ENCODE measurements at places on chromosomes 7 and 10.

DNA sequence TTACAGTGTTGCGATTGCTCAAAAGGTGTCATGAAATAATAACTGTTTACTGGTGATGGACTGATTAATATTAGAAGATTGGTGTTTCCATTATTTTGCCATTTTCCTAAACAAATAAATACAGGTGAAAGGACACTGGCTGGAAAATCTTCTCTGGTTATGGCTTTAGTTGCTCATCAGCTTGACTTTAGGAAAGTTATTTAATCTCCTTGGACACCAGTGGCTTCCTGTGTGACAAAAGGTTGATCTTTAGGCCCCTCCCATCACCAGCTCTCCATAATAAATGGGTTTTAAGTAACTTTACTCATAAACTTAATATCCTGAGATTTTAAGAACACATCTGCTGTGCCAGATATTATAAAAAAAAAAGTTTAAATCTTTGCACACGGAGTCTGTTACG is 737 bp downstream of the CABCOCO1 start:
- no peak for DNase-seq

DNA sequence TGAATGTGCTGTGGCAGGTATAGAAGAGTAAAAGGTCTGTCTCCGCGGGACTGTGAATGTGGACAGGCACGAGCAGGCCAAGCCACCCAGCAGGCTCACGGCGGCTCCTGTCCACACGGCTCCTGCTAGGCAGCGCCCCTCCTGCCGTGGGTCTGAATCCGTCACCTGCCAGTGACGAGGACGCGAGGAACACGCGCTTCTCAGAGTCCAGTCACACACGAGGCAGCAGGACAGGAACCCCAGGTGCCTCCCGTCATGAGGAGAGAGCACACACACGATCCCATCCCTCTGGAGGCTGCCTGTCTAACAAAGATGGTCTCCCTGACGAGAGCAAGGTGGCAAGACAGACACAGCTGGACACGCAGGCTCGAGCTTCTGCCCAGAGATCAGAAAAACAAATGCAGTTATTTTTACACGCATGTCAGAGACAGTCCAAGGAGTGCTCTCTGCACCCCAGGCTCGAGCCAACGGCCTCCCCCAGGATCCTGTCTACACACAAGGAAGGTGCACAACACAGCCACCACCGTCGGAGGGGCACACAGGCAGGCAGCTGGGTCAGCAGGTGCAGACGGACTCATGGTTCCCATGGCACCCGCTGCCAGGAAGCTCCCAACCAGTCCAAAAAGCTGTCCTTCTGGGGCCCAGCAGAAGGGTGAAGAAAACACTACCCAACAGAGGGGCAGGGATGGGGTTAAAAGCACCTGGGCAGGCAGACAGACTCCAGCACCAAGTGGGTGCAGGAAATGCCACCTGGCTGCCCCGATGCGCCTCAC is 103.2 kb downstream of the MAD1L1 start:
- no peak for DNase-seq

GRCh38 chr10:88938039-88938438 is 14.5 kb downstream of the ACTA2 start:
- no peak for DNase-seq

DNA sequence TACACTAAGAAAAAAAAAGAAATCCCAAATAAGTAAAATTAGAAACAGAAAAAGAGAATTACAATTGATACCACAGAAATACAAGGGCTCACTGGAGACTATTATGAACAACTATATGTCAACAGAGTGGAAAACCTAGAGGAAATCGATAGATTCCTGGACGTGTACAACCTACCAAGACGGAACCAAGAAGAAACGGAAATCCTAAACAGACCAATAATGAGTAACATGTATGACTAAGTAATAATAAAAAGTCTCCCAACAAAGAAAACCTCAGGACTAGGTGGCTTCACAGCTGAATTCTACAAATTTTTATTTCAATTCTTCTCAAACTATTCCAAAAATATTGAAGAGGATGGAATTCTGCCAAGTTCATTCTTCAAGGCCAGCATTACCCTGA is 13.9 kb downstream of the DIP2C start:
- DNase-seq, result no peak

GRCh38 chr10:98433371-98433770 is 13.4 kb downstream of the HPS1 start:
- no peak for DNase-seq

DNA sequence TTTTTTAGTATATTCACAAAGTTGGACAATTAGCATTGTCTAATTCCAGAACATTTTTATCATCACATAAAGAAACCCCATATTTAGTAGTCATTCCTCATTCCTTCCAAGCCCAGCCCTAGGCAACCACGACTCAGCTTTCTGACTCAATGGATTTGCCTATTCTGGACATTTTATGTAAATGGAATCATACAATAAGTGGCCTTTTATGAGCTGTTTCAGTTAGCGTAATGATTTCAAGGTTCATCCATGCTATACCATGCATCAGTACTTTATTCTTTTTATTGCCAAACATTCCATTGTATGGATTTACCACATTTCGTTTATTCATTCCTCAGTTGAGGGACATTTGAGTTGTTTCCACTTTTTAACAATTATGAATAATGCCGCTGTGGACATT is 249.2 kb downstream of the DYNC1I1 start:
- DNase-seq, result no peak

DNA sequence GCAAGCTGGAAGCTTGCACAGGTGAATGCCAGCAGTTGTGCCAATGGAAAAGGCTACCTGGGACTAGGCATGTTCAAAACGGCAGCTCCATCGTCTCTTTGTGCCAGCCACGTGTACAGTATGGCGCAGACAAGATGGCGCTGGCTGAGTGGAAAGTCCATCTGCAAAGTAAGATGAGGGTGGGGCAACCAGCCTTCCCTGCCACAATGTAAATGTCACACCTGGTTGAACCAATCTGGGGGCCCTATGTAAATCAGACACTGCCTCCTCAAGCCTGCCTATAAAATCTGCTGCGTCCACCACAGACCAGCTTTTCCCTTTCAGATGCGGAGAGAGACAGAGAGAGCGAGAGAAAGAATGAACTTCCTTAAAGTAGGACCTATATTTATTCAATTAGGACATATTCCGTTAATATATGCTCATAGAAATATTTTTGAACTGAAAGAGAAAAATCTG is 18.5 kb upstream of the C7orf33 start:
- no peak for DNase-seq

- no peak for DNase-seq
These were observed 58.0 kb downstream of the ESYT2 start for GRCh38 chr7:158771213-158771834.

DNA sequence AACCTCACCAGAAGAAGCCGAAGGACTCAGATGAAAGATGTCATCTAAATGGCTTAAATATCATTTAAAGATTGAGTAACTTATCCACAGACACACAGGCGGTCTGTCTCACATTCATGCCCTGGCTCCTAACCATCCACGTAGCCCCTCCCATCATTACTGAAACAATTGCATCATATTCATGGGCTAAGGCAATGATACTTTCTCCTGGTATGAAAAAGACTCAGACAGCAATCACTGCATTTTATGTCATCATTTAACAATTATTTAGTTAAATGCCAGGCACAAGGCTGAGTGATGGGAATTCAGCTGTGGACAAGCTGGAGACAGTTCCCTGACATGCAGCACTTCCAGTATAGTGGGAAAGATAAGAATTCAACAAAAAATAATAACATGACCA is 11.2 kb upstream of the TECTB start:
- no peak for DNase-seq

DNA sequence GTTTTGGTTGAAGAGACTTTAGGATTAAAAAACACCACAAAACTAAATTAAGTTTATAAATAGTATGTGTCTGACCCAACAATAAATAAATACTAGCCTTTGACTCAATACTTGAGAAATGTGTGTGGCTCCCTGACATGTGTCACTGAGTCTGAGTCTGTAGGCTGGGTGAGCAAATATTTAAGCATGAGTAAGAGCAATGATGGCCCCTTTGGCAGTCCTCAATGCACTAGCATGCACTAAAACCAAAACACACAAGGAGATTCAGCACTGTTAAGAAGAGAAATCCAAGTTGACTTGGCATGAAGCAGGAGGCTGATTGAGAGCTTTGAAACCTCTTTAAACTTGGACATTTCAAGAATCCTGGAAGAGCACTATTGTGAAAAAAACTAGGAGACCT is 37.1 kb downstream of the CCDC71L start:
- DNase-seq, result no peak

- DNase-seq, result no peak
These were observed 58.5 kb upstream of the FOXP2 start for GRCh38 chr7:114356133-114356532.

DNA sequence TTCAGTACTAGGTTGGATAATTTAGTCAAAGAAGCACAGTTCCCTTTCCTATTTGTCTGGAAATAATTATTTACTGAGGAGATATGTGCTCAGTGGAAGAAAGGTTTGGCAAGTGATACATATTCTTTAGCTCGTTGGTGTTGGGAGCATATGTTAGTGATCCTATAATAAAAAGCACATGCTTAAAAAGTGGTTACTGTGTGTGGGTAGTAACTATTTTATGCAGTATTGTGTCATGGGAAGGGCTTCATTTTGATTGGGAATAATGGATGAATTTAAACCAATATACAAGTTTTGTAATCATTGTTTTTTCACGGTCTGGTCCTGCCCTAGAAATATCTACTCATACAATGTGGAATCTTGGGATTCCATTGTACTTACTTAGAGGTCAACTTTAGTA is 188.7 kb upstream of the PPP1R3A start:
- DNase-seq, result no peak

- DNase-seq, result no peak
These were observed 85.0 kb downstream of the MPP7 start for GRCh38 chr10:28217848-28218247.

DNA sequence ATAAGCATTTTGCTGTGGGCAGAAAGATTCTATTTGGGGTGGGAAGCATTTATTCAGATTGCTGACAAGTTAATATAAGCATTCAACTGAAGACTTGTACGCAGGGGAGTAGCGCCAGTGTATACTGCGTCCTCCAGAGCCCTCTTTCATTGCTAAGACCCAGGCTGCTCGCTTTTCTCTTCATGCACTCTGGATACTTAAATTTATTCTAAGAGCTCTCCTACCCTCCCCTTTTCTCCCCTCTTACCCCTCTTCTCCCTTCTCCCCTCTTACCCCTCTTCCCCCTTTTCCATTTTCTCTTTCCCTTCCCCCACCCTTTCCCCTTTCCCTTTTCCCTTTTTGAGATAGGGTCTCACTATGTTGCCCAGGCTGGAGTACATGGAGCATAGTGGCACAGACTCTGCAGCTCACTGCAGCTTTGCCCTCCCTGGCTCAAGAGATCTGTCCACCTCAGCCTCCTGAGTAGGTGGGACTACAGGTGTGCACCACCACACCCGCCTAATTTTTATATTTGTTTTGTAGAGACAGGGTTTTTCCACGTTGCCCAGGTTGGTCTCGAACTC is 125.8 kb downstream of the CDK14 start:
- DNase-seq, result no peak

DNA sequence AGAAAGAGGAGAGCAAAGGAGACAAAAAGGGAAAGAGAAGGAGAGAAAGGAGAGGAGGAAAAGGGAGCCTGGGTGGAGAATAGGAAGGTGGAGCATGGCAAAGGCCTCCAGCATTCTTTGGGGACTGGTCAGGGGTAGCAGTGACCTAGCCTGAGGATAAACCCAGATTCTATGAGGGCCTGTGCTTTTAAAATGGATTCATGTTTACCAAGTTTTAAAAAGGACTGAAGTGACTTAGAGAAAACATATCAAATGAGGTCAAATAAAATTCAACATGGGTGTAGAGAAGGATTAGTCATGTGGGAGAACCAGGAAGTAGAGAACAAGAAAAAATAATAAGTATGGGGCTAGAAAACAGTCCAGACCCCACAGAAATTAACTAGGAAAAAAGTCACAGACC is 20.7 kb downstream of the CREB3L2 start:
- DNase-seq, result no peak

GRCh38 chr7:43781726-43782607 is 23.5 kb downstream of the BLVRA start:
- DNase-seq, result no peak

DNA sequence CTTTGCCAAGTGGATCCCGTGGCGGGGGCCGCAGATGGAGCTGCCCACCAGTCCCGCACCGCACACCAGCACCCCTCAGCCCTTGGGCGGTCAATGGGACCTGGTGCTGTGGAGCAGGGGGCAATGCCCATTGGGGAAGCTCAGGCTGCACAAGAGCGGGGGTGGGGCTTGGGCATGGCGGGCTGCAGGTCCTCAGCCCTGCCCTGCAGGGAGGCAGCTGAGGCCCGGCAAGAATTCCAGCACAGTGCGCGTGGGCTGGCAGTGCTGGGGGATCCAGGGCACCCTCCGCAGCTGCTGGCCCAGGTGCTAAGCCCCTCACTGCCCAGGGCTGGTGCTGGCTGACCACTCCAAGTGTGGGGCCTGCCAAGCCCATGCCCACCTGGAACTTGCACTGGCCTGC is 136.2 kb upstream of the ANKRD30A start:
- DNase-seq, result no peak

GRCh38 chr7:130950741-130951140 is 216.7 kb upstream of the KLF14 start:
- DNase-seq, result no peak

DNA sequence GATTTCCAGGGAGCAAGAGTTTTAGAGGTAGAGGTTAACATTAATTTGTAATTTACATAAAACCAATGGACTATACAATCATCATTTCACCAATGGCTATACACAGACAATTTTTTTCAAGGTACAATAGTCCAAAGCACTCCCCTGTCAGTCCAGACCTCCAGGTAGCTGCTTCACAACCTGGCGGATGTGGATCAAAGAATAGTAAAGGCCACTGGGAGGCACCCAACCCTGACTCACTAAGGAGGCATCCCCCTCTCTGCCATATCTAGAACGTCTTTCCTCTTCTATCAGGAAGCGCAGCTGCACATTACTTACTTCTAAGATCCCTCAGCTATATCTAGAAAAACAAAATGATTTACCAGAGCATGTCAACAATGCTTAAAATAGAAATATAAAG is 217.7 kb upstream of the AOAH start:
- DNase-seq, result no peak

- no peak for DNase-seq
These were observed 16.8 kb upstream of the LRRC72 start for GRCh38 chr7:16509829-16510228.

DNA sequence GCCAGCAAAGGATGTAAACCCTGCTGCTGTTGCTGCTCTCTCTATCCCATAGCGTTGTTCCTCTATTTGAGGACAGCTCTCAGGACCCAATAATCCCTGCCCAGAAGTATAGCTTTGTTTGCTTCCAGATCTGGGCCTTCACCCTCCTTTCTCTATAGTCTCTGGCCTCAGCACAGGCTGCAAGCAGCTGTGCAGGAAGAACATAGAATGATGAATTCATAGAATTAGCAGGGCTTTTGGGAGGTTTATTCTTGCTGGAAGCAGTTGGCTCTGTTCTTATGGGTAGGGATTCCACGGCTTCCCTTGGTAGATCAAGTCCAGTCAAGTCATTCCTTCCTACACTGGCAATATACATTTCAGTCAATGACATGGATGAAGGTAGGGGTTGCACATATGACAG is 354.7 kb downstream of the HPSE2 start:
- DNase-seq, result no peak

GRCh38 chr10:27558612-27559020 is 54.5 kb downstream of the RAB18 start:
- DNase-seq, result peak; percentile 18

GRCh38 chr7:130154501-130155317 is 50.5 kb downstream of the TMEM209 start:
- DNase-seq, result no peak
